Stimulated activated CD4-positive, alpha-beta T cell treated with anti-CD3 and anti-CD28 coated beads, Interleukin-1b, Interleukin-23, amount 100 ng/mL, for 48 hours (primary cell): ENCODE measurements at places on chromosomes 5 and 9.

DNA sequence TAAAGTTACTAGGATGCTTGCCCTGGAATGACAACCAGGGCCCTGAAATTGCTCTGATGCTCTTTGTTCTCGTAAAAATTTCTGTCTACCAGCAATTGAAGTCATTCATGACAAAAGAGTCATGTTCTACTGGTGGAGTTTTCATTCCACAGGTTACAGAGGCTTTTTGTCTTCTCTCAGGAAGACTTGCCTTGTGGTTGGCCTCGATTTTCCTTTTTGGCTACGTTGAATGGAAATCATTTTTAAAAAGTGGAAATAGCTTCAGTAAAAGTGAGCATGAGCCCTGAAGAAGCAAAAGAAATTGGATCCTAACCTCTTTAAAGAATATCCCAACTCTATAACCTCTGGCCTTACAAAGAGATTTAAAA, 255.2 kb downstream of the AOPEP start:
- DNase-seq: no peak

GRCh38 chr5:57232293-57233033, 58.6 kb downstream of the GPBP1 start:
- DNase-seq: no peak

GRCh38 chr9:93843396-93843795, 111.8 kb downstream of the BARX1 start:
- no peak for DNase-seq

DNA sequence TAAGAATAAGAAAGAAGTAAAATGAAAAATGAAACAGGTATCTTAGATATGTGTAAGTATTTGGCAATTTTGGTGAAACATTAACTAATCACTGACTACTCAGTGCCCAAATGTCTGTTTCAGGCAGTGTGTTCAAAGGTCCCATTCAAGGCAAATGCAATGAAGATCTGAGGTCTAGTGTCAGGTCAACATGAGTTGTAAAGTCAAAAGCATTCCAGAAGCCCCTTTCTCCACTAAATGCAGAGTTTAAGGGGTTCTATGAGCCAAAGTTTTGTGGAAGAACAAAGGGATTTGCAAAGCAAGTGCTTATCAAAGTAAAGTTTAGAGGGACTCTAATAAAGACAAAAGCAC, 71.0 kb upstream of the GPBP1 start:
- DNase-seq: no peak

DNA sequence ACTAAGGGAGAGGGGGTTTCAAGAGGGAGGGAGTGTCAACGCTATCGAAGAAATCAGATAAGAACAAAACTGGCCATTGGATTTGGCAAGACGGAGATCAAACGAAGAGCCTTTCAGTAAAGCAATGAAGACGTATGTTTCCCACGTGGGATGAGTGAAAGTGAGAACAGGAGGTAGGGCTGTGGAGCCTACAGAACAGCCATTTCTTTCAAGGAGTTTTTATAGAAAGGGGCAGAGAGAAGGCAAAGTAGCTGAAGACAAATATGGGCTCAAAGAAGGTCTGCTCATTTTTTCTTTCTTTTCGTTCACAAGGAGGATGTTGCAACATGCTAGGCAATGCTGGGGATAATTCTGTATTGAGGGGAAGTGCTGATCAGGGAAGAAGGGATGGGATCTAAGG, 98.3 kb downstream of the SUSD1 start:
- no peak for DNase-seq

- DNase-seq: no peak
Measured at GRCh38 chr5:112310746-112311145, 108.3 kb downstream of the EPB41L4A start.

GRCh38 chr9:116153765-116154333, at the start of gene PAPPA:
TSS of gene PAPPA (plus strand) at chr9:116153791. CDS start at chr9:116154173, 382 bp downstream.
- no peak for DNase-seq

- DNase-seq: no peak
Measured at GRCh38 chr9:36938617-36939016, 95.5 kb downstream of the PAX5 start.

DNA sequence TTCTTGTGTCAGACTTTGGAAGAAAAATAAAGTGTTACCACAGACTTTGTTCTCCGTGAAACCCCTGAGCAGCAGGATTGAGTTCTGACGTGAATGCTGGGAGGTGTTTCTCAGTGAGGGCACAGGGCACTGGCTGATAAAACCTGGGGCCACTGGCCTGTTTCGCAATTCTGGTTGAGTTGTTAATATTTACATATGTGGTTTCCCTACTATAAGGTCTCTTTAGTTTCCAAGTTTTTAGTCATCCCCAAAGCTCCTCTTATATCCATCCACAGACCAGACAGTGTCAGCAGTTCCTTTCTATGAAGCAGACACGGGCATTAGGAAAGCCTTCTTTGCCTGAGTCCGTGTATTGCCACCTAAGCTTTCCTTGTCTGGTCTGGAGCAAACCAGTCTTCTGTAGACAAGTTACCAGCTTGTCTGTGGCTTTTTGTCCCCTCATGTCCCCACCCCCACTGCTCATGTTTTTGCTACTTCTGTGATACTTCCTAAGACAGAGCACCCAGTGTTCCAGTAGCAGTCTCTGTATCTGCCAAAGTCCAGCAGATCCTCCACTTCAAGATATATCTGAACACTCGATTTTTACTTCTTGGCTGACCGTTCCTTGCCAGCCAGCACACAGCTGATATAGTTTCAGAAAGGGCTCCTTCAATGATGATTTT, 42.0 kb downstream of the ACO1 start:
- no peak for DNase-seq

DNA sequence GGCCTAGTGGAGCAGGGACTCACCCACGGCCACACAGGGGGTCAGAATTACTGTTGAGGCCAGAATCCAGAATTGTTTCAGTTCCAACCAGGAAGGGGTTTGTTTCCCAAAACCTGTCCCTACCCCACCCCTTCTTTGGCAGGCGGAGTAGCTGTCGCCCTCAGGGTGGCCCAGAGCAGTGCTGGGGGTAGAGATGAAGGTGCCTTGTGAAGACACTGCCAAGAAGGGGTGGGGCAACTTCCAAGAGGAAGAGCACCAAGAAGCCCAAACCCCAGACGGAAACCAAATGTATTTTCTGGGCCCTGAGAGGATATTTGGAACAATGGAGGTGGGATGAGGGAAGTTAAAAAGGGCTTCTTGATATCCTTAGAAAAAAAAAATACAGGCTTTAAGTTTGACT, 11.4 kb upstream of the NDST1 start:
- no peak for DNase-seq
